ENCODE measurements at places on chromosomes 1 and 21. TPM values are rescaled to one million over a fixed set of nuclear protein-coding genes. Genes with fewer than 3 reads are reported as not detected.
A peak's percentile ranks its signal among the peaks of the same experiment; 100 is the strongest.

The TDRD10 gene
- total RNA-seq = not detected

The CNTN2 gene
- total RNA-seq = not detected

DNA sequence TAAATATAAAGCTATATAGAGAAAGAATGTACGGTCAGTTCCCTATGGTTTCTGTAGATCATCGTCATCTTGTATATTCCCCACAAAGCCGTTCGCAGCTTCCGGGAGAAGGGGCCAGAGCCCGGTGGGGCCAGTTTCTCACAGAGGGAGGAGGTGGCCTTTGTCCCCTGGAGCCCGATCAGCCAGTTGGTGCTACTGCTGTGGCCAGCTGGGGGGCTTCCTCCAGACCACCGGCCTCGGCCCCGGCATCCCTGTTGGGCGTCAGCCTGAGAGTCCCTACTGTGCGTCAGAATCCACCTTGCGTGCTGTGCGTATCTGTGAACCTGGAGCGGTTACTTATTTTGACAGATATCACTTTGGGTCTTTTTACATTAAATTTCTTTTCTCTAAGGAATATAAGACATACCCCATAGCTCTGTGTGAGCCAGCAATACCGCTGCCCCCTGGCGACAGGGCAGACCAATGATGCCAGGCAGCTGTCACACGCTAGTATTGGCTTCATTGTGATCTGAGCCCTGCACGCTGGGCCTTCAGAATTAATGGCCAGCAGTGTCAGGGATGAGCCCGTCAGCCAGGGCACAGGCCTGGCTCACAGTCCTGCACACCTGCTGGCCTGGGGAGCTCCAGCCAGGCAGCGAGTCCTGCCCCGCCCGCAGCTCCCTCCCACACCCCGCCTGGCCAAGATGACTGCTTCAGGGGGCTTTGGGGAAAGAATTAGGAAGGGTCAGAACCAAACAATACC is 145.9 kb downstream of the PGBD5 start:
- DNase-seq = no peak

DNA sequence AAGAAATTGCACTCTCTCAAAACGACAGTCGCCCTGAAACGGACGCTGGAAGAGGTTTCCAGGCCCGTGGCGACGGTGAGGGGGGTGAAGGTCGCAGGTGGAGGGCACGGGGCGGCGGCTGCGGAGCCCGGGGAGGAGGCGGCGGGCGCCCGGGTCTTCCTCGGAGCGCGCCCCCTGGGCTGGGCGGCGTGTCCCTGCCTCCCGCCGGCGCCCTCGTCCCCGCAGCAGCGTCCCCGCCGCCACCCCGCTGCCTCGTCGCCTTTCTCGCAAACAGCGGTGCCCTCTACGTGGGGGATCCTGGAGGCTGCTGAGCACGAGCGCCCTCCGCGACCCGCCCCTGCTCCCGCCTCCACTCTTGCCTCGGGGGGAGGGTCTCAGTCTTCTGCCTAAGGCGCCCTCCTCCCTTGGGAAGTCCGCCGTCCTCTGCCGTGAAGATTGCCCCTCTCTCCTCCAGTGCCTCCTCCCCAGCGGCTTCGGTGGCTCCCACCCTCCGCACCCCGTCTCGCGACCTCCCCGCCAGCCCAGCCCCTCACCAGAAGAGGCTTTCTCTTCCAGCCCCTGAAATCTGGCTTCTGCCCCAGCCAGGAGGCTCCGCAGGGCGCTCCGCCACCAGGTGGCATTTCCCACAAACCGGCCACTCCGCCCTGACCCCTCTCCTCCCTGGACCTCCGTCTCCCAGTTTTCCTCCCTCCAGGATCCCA is 227.4 kb downstream of the SDCCAG8 start:
- DNase-seq = peak; percentile 60

- no peak for DNase-seq
Observed at GRCh38 chr1:8409106-8409505, 91.2 kb downstream of the SLC45A1 start.

The SEMA4A gene
- 2.6 TPM for total RNA-seq

DNA sequence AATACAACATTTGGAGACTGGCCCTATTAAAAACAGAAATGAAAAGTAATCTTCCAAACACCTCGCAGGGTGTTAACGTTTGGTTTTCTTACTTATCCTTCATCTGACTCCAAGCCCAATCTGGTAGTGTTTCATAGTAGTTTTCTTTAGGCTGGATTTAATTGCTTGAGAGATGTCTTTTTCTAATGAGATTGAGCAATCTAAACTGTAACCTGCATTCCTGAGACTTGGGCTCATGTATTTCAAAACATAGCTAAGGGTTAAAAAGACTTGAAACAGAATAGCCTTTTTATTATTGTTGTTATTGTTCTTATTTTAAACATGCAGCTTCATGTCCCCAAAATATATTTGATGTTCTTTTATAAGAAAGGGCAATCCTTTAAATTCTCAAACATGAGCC is 278.9 kb downstream of the TGFB2 start:
- DNase-seq = no peak

GRCh38 chr1:9960706-9961562 is 17.7 kb downstream of the NMNAT1 start:
- peak; percentile 26 for DNase-seq

DNA sequence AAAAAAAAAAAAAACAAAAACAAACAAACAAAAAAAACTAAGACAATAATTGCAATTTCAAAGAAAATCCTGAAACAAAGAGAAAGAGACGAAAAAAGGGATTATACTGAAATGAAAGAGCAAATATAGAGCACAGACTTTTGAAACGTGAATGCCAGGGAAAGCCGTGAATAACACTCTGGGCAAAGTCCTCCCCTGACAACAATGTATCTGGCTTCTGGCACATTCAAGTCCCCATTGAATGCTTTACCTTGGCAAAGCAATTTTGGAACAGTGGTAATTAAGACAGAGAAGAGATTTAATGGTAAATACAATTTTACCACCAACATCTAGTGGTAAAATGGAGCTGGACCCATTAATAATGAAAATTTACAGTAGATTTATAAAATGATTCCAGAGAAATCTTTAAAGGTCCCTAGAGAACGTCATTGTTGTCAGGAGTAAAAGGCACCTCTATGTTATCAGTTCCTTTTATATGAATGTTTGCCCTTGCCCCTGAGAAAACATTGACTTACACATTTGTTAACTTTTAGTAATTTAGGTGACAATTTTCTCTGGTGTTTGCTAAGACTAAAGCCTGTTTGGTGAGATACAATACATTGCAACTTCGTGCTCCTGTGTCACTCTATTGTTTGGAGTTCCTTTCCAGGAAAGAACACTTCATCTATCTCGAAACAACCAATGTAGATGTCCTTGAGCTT is 89.7 kb downstream of the GREM2 start:
- DNase-seq = peak; percentile 67

- DNase-seq = peak; percentile 56
Observed at GRCh38 chr1:33219886-33220661, 36.2 kb upstream of the ZNF362 start.

GRCh38 chr1:111758373-111758772 is 2.7 kb downstream of the DDX20 start:
- no peak for DNase-seq

The CLEC20A gene
- total RNA-seq = not detected

DNA sequence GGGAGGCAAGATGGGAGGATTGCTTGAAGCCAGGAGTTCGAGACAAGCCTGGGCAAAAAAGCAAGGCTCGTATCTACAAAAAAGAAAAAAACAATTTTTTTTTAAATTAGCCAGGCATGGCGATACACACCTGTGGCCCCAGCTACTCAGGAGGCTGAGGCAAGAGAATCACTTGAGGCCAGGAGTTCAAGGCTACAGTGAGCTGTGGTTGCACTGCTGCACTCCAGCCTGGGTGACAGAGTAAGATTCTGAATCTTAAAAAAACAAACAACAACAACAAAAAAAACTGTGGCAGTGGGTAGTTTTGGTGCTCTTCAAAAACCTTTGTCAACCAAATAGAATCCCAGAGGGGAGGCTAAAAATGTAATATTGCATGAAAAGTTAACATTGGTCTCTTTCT is 734 bp downstream of the PTPN22 start:
- no peak for DNase-seq

The ZNF695 gene
- total RNA-seq = not detected

The CD1B gene
- total RNA-seq = not detected

The TCHH gene
- total RNA-seq = not detected

DNA sequence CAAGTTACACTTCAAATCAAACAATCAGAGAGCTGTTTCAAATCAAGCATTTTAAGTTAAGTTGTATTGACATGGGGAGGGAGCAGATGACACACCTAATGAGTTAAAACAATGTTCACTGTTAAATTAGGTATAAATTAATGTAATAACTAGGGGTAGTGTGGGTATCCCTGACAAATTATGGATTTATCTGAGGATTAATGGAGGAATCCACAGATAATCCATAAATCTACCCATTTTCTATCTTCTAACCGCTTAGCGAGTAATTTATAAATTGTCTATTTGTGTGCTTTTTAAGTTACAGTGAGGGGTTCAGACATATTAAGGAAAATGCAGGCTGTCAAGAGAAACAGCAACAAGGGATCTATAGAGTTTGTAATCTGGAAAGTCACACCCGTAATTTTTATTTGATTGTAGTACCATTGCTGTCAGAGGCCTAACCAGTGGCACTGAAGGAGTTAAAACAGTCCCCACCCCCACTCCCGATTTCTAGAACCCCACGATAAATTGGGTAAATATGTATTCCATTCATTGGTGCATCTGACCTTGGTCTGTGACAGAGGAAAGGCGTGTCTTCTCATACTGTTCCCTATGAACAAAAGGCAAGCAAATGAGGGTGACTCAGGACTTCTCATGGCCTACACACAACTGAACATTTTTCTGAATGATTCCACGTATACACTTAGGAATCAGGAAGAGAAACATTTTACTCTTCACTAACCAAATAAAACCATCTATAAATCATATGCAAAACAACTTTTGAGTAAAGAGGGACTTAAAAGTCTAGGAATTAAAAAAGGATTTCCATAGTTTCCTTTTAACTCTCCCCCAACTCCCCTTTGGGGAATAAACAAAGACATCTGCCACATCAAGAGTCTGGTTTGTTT is 7.4 kb downstream of the IRF2BP2 start:
- peak; percentile 43 for DNase-seq

GRCh38 chr1:5570931-5571330 is 421.3 kb downstream of the NPHP4 start:
- DNase-seq = no peak

GRCh38 chr1:59004755-59005154 is 220.9 kb upstream of the JUN start:
- no peak for DNase-seq

DNA sequence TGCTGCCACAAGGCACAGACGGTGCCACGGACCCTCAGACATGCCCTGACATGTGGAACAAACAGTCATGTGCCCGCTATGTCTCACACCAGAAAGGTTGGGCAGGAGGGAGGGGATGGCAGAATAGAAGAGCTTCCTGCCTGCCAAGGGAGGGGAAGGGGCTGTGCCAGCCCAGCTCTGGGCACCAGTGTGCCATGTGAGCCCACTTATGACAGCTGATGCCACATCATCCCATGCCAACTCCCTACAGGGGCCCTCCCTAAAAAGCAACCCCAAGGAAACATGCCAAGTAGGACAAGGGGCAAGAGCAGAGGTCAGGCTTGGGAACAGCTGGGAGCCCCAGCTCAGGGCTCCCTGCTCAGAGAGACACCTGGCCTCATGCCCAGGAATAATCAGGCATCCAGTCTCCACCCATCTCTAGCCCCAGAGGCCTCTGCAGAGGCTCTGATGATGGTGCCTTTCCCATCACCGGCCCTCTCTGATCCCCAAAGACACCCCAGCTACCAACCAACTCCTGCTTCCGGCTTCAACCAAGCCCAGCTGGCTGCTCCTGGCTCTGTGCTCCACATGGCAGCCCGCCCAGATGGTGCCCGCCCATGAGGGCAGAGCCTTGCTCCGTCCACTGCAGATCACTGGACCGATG is 10.3 kb downstream of the ADGRB2 start:
- DNase-seq = peak; percentile 80

GRCh38 chr1:18798946-18799345 is 60.5 kb downstream of the TAS1R2 start:
- no peak for DNase-seq

DNA sequence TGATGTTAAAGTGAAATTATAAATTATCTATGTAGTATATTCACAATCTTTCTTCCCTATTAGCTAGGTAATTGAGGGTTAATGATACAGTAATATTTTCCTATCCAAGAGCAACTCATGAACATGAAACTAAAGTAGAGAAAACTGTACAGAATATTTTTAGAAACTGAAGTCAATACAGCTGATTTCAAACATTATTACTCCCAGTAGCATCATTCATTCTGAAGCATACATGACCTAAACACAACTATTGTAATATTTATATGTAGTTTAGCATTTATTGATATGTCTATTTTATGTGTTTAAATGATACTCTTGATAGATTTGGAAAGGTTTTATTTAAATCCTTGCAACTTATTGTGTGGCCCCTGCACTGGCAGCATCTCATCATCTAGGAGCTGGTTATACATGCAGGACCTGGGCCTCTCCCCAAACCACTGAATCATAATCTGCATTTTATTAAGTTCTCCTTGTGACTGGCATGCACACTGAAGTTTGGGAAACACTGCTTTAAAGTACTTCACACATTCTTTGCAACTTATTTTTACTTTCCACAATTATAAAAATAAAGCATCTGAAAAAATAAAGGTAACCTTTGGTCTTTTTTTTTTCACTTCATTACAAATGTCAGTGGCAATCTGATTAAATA is 199.9 kb downstream of the LRRC40 start:
- no peak for DNase-seq

- DNase-seq = peak; percentile 17
Observed at GRCh38 chr1:53376041-53376461, 48.2 kb upstream of the LRP8 start.

- DNase-seq = no peak
Observed at GRCh38 chr1:175206687-175207086, 14.1 kb upstream of the KIAA0040 start.

DNA sequence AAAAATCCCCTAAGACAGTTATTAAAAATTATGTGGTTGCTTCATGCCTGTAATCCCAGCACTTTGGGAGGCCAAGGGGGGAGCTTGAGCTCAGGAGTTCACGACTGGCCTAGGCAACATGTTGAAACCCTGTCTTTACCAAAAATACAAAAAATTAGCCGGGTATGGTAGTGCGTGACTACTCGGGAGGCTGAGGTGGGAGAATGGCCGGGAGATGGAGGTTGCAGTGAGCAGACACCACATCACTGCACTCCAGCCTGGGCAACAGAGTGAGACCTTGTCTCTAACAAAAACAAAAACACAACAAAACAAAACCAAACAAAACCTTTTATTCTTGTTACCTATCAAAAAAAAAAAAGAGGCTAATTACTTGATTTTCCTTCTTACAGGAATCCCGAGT is 2.1 kb downstream of the ELK4 start:
- no peak for DNase-seq

The ETV3L gene
- not detected for total RNA-seq

GRCh38 chr1:96520579-96520947 is 201.0 kb upstream of the PTBP2 start:
- no peak for DNase-seq

The DNASE2B gene
- total RNA-seq = not detected

The GPR25 gene
- total RNA-seq = not detected

The ENO1 gene
- 255 TPM for total RNA-seq

The TIAM1 gene
- total RNA-seq = 19.8 TPM

GRCh38 chr1:224333309-224333926 is 3.4 kb upstream of the NVL start:
- no peak for DNase-seq
